ENCODE measurements at places on chromosomes 7 and 10. TPM values are rescaled to one million over a fixed set of nuclear protein-coding genes. Genes with fewer than 3 reads are reported as not detected.

Gene RPA3
- total RNA-seq = 102 TPM

Gene GPR15LG
- not detected for total RNA-seq

Gene CYP2C19
- total RNA-seq = 0.16 TPM

DNA sequence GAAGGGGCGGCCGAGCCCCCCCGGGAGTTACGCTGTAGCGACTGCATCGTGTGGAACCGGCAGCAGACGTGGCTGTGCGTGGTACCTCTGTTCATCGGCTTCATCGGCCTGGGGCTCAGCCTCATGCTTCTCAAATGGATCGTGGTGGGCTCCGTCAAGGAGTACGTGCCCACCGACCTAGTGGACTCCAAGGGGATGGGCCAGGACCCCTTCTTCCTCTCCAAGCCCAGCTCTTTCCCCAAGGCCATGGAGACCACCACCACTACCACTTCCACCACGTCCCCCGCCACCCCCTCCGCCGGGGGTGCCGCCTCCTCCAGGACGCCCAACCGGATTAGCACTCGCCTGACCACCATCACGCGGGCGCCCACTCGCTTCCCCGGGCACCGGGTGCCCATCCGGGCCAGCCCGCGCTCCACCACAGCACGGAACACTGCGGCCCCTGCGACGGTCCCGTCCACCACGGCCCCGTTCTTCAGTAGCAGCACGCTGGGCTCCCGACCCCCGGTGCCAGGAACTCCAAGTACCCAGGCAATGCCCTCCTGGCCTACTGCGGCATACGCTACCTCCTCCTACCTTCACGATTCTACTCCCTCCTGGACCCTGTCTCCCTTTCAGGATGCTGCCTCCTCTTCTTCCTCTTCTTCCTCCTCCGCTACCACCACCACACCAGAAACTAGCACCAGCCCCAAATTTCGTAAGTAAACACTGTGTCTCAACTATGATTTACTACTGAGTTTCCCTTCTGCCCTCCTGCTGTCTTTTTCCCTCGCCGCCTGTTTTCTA, 666 bp downstream of the NRG3 start:
- no peak for ATAC-seq

GRCh38 chr10:124164264-124164663, 70.9 kb upstream of the CHST15 start:
- no peak for ATAC-seq

DNA sequence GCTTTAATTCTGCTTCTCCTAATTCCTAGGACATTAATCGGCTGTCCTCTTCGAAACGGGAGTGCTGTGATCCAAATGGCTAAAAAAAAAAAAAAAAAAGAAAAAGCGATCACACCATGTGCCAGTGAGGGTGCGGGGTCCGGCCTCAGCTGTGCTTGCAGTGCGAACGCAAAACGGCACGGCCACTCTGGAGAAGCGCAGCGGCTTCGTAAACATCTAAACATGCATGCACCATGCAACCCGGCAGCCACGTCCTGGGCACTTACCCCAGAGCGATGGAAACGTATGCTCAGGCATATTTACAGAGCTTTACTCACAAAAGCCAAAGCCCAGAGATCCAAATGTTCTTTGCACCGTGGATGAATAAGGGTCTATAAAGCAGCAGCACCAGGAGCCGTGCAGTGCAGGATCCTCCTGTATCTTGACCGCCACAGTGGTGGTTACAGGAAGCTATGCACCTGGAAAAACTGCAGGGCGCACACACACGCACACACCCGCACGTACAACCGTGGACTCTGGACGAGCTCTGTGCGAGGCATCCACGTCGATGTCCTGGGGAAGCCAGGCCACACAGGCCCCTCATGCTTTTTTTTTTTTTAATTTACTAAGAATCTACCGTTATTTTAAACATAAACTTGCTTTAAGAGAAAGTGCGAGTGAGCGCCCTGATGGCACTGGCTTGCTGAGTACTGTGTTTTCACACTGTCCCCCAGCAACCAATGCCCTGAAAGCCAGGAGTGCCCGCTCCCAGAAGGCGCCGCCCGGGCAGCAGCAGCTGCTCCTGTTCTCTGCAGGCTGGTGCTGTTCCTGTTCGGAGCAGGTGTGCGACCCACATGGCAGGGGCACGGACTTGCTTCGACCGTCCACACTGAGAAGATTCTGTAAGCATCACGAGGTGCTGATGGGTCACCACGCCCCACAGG, 25.0 kb downstream of the GPER1 start:
- ATAC-seq = no peak

Data from activated T-helper 17 cell treated with anti-CD3 and anti-CD28 coated beads, Interleukin-2, amount 50 U/mL, for 72 hours (primary cell).